ENCODE measurements at places on chromosomes 1 and 21.

DNA sequence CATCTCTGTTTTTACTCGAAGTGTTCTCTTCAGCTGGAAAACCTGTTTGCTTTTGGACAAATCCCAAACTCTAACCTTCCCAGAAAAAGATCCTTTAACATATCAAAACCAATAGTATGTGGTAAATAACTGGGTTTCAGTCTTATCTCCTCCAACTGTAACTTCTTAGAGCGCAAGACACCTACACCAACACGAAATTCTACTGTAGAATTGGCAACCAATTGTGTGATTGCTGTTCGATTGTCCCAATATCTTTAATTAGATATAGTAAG is 5.8 kb upstream of the MPZL1 start:
- DNase-seq = no peak

- DNase-seq = no peak
Observed at GRCh38 chr1:64539781-64540218, 69.9 kb downstream of the CACHD1 start.

- DNase-seq = no peak
Observed at GRCh38 chr1:118317842-118318614, 133.0 kb upstream of the SPAG17 start.

DNA sequence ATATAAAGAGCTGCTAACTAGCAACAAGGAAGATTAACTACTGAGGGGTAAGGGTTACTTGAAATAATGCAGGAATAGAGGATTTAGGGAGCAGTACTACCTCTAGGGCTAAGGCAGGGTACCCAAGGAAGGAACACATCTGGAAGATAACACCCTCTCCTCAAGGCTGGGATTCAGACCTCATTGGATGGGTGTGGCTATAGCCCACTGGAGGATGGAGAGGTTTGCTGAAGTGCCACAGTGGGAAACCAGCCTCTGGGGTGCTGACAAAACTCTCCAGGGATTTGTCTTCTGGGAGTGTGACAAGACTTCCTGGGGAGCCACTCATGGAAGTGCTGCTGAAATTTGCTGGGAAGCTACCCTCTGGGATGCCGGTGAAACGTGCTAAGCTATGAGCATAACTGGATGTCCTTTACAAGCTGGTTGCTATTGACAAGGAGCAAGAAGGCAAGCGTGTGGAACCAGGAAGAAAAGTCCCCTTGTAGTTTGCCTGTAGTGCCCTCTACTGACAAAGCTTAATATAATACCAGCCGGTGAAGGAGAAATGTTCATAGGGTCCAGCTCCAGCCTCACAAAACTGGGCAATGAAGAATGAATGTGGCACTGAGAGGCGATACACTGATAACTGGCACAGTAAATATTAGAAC is 122.8 kb upstream of the USP24 start:
- no peak for DNase-seq

- no peak for DNase-seq
Observed at GRCh38 chr21:41059871-41060270, 108.1 kb upstream of the BACE2 start.

GRCh38 chr1:208149776-208150514 is 94.2 kb downstream of the PLXNA2 start:
- DNase-seq = no peak

DNA sequence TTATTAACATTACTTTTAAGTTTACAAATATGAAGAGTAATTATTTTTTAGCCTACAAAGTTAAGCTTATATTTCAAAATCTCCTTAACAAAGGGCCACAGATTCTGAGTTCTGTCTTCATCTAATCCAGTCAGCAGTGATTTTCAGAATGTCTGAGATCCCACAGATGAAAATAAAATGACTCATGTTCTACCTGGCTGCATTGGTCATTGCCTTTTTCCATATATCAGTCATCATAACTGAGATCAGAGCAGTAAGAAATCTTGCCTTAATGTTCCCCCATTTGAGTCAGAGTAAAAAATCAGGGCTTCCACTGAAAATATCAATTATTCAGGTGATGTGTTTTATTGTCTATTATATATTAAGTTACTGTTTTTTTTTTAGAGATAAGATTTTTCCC is 416.1 kb downstream of the MRPL39 start:
- no peak for DNase-seq

Data from stimulated activated CD4-positive, alpha-beta T cell treated with anti-CD3 and anti-CD28 coated beads, Interleukin-4, amount 100 ng/mL, for 48 hours (primary cell).